Stimulated activated CD4-positive, alpha-beta T cell treated with anti-CD3 and anti-CD28 coated beads, Interleukin-1b, Interleukin-23, amount 100 ng/mL, for 1 hour (primary cell): ENCODE measurements at places on chromosomes 7 and 10.
A peak's percentile ranks its signal among the peaks of the same experiment; 100 is the strongest.

DNA sequence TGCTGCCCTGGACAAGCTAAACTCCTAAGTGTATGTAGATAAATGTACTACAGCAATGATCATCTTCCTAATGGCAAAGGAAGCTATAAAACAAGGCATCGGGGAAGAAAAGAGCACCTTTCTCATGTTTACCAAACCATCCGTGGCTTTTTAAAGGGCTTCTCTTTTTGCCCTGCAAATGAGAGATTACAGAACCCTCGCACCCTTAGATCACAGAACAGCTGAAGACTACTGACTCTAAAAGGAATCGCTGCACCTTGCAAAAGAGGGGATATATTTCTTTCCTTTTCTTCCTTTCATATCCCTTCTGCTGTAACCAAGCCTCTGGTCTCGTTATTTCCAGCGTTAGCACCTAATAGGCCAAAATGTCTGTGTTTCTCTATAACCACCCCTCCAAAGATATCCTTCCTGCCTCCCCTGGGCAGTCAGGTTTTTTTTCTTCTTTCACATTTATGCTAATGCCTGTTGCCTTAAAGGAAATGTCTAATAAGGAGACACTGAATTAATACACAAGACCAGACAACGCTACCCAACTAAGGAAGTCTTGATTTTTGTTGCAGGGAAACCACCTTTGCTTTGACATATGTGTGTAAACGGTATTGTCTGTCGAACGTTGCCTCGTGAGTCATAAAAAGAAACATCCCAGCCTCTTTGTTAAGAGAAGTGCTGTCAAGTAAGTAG lies 10.5 kb downstream of the ST8SIA6 start:
- DNase-seq, result no peak

DNA sequence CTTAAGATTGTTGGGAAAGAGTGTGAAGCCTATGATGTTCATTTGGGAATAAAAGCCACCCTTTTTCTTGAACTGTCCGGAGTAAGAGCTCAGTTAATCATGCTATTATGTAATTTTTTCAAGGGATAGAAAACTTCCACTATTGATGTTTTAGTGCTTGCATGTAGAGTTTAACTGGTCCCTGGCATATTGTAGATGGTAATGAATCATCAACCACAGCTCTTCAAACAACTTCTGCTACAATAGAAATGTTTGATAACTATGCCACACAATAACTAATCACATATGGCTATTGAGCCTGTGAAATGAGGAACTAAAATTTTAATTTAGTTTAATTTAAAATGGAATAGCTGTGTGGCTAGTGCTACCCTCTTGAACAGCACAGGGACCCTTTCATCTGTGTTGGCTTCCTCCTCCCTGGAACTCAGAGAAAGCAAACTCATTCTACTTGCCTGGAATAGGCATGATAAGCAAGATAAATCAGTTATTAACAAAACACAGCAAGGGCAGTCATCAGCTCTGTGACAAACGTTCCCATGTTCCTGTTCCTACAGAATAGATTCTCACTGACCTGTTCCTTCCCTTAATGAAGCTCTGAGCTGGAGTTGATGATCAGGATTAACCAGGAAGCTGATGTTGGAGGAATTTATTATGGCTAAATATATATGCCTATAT lies 4.9 kb upstream of the SRI start:
- no peak for DNase-seq

GRCh38 chr7:44320141-44320540 lies 5.3 kb downstream of the CAMK2B start:
- DNase-seq, result no peak

DNA sequence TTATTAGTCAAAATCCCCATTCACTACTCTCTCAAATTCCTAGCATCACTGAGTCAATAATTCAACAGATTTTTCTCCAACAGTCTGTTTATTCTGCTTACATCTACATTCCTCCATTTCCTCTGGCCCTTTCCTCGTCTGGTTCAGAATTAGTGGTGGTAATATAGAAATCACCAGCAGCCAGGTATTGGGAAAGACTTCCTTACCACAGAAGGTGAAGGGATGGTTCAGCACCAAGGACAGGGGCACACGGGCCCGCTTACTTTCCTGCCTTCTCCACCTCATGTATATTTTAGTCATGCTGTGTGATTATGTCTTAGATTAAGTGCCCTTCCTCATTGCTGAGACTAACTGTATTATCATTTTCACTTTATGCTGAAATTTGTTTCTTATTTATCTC lies 70.4 kb upstream of the APBB1IP start:
- DNase-seq, result no peak

DNA sequence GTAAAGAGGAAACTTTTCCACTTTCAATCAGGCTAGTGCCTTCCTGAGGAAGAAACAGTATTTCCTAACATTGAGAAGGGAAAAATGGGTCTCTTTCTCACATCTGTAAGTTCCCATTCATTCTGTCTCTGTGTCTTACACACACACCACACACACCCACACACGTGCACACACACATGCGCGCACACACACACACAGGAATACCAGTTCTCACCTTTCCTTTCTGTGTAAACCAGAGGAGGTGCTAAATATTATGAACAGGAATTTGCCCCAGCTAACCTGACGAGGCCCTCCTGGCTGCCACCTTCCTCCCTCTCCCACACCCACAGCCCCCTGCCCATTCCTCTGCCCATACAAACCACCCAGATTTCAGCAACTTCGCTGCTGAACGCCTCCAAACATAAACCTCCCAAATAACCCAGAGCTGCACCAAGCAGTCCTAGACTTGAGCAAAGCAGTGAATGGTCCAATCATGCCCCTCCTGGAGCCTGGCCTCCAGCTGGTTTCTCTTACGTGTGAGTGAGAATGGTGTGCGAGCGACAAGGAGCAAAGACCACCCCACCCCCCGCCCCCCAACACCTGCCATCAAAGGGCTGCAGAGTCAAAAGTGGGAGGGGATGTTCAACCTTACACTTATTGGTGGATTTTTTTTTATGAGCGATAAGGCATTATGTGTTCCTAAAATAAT lies 190.5 kb downstream of the HECW1 start:
- no peak for DNase-seq

DNA sequence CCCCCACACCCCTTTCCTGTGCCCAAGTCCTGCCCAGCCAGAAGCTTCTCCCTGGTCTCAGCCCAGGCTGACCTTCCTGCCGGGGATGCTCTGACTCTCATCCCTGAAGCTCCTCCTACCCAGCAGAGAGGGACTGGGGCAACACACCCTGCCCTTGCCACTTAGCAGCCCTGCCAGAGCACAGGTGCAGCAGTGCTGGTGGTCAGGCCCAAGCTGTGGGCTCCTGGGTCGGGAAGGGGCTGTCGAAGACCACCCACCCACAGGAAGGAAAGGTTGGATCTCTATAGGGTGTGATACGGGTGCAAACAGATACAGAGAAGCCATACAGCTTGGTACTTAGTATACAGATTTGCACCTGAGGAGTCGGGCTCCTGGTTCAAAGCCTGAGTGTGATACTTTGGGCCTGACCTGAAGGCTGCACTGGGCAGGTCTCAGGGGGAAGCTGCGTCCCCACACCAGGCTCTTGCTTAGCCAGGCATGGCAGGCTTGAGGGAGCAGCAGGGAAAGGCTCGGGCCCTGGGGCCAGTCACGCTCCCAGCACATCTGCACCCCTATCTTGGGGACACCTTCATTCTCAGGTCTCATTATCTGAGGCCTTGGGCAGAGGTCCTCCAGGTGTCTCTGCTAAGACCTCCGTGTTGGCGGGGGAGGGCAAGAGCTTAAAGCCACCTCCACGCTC lies 47.3 kb downstream of the TCERG1L start:
- no peak for DNase-seq

- no peak for DNase-seq
Observed at GRCh38 chr10:130776724-130777123, 534.8 kb downstream of the TCERG1L start.

GRCh38 chr10:91159254-91159783 lies 61.1 kb upstream of the PCGF5 start:
- DNase-seq, result no peak

DNA sequence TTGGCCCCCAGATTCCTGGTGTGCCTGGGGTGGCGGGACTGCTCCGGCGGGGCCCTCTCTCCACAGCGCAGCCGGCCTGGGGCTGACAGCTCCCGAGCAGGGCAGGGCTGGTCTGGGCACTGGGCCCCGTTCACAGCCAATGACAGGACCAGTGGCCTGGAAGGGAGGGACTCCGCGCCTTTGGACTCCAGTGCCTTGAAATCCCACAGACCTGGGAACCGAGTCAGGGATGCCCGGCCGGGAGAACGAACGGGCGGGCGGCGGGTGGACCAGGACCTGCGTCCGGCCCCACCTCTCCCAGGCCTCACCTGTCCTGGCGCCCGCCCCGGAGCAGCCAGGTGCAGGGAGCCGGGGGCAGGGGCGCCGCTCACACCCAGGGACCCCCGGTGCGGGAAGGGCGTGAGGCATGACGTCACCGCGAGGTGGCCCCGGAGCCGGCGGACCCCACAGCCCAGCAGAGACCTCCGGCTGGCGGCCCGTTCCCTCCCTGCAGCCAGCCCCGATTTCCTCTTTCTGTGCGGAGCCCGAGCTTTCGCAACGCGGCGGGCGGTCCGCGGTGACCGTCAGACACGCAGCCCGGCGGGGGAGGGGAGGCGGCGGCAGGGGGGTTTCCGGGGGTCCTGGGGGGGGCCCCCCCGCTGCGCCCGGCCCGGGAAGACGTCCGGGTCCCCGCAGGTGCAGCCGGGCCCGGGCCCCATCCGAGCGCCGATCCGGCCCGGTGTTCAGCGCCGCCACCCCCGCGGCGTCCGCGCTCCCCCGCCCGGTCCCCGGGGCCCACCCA lies 743 bp downstream of the ADAP1 start:
- no peak for DNase-seq

GRCh38 chr10:56082169-56082568 lies 278.9 kb downstream of the ZWINT start:
- DNase-seq, result no peak

DNA sequence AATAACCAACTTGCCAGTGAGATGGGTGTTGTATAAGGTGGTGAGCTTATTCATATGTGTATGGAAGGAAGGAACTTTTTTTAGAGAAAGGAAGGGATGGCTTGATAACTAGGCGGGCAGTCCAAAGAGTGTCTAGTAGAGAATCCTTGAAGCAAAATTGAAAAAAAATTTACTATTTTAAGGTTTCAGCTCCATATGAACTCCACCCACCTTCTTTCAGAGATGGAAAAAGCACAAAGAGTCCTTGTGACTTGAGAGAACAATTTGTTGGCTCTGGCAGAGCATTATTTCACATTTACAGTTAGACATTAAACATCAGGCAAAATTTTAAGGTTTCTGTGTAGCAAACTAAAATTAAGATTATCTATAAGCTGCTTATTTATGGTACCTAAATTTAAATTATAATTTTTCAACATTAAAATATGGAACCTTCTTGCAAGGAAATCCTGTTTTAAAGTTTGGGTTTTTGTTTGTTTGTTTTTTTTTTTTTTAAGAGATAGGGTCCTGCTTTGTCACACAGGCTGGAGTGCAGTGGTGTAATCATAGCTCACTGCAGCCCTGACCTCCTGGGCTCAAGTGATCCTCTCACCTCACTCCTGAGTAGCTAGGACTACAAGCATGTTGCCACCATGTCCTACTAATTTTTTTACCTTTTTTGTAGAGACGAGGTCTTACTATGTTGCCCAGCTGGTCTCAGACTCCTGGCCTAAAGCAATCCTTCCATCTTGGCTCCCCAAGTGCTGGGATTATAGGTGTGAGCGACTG lies 12.2 kb downstream of the PTPN12 start:
- no peak for DNase-seq

DNA sequence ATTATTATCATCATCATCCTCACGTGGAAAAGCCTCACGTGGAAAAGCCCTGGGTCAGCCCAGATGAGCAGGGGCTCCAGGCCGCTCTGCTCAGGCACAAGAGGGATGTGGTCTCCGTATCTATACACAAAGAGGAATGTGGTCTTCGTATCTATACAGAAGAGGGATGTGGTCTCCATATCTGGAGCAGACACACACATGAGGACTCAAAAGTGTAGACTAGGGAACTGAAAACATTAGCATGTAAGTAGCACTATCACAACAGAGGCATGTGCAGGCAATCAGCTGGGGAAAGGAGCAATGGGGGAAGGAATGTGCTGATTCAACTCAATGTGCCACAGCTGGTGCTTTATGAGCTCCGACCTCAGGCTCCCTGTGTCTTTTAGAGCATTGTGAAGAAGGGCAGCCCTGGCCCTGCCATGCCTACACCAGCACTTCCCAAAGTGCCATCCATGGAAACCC lies 86.5 kb downstream of the PLXNA4 start:
- no peak for DNase-seq

GRCh38 chr7:99669782-99670181 lies 10.0 kb downstream of the CYP3A5 start:
- DNase-seq, result no peak

DNA sequence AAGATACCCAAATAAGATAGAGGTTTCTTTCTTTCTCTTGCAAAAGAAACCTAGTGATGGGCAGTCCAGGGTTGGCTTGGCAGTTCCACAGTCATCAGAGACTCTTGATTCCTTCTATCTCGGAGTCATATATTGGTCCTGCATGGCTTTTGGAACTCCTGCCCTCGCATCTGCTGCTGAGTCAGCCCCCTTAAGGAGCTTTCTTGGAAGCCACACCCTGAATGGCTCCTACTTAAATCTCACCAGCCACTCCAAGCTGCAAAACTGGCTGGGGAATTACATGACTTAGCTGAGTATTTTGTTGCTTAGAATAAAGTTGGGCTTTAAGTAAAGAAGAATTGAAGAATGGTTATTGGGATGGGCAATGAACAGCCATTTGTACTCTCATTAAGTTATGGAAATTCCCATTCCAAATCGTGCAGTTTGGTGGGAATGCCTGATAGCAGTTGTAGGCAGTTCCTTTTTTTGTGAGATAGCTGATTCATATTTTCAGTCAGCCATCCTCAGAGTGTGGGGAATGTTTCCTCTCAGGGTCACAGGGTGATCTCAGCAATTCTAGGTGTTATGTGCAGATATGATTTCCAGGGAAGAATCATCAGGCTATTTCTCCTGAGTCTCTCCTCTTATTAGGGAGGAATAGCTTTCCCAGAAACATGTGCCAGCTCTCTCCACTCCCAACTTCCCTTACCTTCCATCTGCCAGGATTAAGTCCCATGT lies 209.9 kb downstream of the BBS9 start:
- no peak for DNase-seq

- DNase-seq, result peak; percentile 26
Observed at GRCh38 chr7:2477447-2478398, 1.5 kb upstream of the GRIFIN start.

- no peak for DNase-seq
Observed at GRCh38 chr10:96642530-96642929, 55.7 kb upstream of the TM9SF3 start.

- DNase-seq, result no peak
Observed at GRCh38 chr7:28474282-28474638, 61.9 kb downstream of the CREB5 start.

DNA sequence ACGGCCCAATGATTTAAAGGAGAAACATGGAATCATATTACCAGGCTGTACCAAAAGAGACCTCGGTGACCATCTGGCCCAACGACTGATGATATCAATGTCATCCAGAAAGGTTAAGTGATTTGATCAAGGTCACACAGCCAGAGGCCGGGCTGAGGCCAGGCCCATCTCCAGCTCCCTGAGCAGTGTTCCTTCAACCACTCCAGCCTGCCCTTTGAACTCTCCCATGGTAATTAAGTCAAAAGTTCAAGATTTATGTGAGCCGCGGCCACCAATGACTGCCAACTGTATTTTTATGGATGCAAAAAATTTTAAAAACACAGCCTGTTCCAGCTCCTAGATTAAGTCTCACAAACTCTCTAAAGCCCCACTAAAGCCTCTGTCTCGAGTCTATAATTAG lies 41.8 kb downstream of the FGFR2 start:
- DNase-seq, result no peak

GRCh38 chr7:101764221-101764620 lies 53.2 kb upstream of the CUX1 start:
- no peak for DNase-seq

GRCh38 chr10:90175161-90175681 lies 473.8 kb downstream of the KIF20B start:
- DNase-seq, result no peak
